ENCODE measurements at places on chromosomes 3 and 15.

DNA sequence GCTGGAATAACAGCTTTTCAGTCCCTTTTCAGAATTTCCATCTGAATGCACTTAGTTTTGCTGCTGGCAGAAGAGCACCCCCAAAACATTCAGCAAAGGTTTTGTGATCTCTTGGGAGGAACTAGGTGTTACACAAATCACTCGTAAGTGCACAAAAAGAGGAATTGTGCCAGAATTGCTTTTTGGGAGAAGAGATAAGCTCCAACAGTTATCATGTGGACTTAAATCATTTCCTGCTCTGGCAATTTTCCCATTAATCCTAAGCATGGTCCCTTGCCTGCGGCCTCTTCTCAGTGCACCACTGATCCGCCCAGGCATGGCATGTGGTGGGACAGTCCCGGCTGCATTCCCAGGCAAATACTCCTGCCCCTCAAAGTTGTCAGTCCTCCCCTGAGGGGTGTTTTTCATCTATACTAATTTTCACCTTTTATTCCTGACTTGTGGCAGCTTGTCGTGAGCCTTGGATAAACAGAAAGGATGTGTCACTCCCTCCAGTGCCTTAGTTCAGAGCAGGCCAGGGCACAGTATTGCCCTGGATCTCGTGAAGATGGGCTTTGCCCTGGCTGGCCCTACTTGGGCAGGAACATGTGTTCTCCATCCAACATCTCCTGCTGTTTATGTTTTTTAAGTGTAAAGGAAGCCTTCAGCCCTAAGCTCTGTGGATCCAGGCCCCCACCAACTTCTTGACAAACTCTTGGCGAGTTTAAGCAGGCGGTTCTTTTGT lies 44.6 kb upstream of the VILL start:
- no peak for DNase-seq

DNA sequence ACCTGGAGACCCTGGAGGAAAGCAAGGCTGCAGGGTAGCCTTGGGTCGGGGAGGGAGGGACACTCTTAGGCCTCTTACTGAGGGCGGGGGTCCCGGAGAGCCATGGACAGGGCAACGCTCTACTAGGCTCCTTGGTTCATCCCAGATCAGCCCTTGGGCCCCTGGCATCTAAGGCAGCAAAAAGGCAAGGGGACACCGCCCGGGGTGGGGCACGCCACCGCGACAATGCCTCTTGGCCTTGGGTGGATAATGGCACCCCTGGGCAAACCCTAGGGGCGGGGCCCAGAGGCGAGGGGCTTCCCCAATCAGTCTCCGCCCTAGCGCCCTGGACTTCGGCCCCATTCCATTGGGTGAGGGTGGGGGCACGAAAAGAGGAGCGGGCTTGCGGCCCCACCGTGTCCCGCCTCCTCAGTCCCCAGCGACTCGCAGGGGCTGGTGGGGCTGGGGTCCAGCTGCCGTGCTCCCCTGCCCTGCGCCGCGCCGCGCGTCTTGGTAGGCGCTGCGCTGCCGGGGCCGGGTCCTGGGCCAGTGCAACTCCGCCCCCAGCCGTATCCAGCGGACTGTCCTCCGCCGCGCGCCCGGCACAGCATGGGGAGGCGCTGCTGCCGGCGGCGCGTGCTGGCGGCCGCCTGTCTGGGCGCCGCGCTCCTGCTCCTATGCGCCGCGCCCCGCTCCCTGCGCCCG lies at the start of gene CHST13:
CHST13 (plus strand) TSS at position 411 of the 684 bp plus-strand sequence; CDS start at position 589, 178 bp downstream.
- peak; percentile 76 for DNase-seq

GRCh38 chr3:156448300-156448699 lies 106.6 kb downstream of the SSR3 start:
- DNase-seq, result peak; percentile 35

- no peak for DNase-seq
Measured at GRCh38 chr15:45594319-45594718, 7.1 kb downstream of the BLOC1S6 start.

GRCh38 chr3:49750056-49750455 lies 26.3 kb upstream of the GMPPB start:
- DNase-seq, result no peak

Data from AG08396 (cell line).